ENCODE measurements at places on chromosomes 1 and 21.

GRCh38 chr1:38053416-38054091, 7.0 kb upstream of the POU3F1 start:
- DNase-seq: no peak

GRCh38 chr1:206461602-206462455, 8.4 kb upstream of the IKBKE start:
- peak; percentile 90 for DNase-seq

GRCh38 chr1:83500531-83500930, 498.4 kb downstream of the TTLL7 start:
- no peak for DNase-seq

DNA sequence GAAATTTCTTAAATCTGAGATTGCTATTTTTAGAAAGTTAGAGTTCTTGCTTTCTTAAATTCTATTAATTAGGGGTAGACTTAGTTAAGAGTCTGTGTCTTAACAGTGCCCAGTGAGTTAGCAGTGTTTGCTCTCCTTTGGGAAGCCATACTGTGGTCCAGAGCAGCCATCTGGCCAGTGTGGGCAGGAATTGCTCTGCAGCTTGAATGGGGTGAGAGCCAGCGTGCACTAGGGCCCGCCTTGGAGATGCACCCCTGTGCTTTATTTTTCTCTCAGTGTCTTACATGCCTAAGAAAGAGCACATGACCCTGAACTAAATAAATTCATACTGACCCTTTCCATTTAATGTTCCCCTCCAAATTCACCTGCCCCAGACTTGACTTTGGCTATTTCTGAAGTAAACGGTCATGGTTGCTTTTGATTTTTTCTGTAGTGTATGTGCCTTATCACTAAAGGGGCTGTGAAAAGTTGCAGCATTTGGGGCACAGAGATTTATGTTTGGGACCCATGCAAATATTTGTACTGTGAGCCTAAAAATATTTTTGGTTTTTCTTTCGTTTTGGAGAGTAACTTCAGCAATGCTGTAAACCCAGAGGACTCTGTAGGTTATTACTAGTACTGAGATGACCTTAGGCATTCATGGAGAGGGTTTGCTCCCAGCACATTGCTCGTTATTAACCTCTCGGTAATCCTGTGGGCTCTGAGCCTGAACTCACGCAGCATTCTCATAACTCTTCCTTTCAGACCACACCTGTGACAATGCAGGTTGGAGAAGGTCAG, 21.3 kb upstream of the KCNQ4 start:
- no peak for DNase-seq

GRCh38 chr1:57683037-57683942, 259.4 kb upstream of the DAB1 start:
- no peak for DNase-seq

DNA sequence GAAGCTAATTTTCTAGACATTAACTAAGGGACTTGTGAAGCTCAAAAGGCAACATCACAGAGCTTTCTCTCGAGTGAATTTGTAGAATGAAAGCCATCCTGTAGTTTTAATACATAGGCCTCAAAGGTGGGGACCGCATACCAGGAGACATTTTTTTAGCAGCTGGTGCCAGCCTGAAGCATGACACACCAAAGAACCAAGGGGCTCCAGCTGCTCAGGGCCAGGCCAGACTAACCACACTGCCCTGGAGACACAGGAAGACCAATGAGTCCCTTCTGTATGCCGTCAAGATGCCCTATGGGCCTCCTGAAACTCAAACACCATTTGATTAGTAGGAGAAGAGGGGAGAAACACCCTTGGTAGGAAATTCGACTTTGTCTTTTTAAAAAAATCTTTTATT, 113.9 kb upstream of the CACNA1E start:
- no peak for DNase-seq

DNA sequence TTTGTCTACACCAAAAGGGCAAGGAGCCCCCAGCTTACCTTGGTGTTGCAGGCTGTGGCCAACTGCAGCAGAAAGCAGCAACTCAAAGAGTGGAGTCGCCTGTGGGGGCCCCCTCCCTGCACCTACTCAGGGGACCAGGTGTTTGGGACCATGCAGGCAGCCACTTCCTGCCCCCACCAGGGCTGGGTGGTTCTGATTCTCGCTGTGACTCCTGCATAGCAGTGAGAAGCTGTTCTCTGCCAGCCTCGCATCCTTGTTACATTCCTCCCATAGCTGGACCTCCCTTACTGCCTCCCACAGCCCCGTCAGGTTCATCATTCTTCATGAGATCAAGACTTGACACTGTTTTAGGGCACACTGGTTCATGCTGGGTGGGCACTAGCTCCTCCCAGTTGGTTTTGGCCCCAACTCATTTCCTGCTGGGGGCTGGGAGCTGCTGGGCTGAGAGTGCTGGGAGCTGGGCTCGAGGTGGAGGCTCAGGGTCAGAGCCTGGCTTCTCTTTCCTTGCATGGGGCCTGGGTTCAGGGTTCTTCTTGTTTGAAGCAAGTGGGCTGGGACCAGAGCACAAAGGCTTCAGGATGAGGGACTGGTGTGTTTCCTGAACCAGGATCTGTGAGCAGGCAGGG, 146.9 kb upstream of the C1orf174 start:
- DNase-seq: no peak

GRCh38 chr1:196152086-196152485, 456.2 kb downstream of the KCNT2 start:
- DNase-seq: no peak

- DNase-seq: peak; percentile 26
Measured at GRCh38 chr1:147214842-147215539, 10.1 kb downstream of the FMO5 start.

DNA sequence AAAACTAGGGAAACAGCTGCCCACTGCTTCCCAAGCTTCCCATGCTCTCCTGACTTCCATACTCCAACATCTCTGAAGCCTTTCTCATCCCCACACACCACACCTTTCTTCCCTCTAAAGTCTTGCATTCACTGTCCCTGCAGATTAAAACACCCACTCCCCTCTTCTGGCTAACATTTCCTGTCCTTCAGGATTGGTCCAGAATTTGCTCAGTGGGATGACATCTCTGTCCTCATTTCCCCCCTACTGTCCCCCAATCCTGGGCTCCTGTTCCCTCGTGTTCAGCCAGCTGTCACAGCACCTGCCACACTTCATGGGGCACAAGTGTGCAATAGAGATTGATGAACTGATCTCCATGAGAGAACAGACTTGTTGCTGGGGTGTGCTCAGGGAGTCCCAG, 82.7 kb downstream of the KCND3 start:
- DNase-seq: no peak

DNA sequence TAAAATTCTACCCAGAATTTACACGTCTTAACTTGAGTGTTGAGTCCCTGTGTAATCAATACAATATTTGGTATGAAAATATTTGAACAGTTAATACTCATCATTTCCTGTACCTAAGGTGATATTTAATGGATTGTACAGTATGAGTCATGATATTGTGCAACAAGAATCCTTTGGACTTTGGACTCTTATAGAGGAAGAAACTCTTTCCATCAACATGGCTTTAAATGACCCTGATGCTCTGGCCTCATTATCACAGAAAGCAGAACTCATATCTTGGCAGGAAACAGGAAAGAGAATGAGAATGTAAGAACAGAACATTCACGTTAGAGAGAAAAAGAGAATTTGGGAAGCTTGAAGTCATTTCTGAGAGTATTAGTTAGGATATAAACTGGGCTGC, 168.8 kb upstream of the B3GALT2 start:
- DNase-seq: peak; percentile 33

- peak; percentile 54 for DNase-seq
Measured at GRCh38 chr1:232880354-232880753, 70.1 kb upstream of the NTPCR start.

DNA sequence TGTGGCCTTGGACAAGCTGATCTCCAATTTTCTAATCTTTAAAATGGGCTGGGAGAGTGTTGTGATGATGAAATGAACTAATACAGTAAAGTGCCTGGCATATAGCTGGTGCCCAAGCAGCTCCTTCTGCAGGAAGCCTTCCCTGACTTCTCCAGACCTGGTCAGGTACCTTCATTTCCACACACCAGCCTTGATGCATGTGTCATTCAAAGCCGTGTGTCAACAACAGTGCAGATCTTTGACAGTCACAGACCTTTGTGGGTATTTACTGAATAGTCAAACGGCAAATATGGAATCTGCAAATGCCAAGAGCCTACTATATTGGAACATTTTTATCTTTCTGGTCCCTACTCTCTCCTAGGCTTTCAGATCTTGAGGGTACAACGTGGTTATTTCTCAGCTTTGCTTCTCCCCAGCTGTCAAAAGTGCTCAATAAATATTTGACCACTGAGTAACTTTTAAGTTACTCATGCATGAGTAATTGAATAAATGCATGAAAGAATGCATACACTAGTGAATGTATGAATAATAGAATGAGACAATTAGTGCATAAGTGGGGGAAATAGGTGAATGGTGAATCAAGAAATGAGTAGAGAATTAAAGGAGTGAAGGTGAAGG, 75.4 kb downstream of the MDM4 start:
- DNase-seq: peak; percentile 42

DNA sequence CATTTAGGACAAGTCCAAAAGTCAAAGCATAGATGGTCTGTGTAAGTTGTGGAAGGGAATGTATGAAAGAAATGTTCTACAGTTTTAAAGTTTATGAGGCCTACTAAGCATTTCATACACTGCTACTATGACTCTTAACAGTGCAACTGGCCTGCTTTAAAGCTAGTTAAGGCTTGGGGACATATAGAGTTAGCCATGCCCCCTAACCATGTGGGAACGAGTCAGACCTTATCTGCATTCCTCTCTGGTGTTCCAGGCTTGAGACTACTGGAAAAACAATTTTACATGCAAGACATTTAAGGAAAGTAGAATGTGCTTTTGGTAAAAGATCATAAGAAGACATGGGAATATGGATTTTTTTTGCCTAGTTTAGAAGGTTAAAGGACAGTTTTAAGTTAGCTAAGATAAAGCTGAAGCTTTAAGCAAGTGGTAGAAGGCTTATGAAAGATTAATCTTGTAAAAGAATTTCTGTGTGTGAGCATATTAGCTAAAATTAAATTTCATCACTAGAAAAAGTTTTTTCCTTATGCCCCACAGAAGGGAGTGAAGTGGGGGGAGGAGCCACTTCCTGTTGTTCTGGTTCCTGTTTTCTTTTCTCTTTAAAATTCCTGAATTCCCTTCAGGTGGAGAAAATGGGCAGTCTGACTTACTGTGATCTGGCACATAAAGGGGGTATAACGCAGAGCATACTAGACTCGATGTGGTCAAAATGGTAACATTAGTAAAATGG, 8.9 kb upstream of the CD48 start:
- no peak for DNase-seq

DNA sequence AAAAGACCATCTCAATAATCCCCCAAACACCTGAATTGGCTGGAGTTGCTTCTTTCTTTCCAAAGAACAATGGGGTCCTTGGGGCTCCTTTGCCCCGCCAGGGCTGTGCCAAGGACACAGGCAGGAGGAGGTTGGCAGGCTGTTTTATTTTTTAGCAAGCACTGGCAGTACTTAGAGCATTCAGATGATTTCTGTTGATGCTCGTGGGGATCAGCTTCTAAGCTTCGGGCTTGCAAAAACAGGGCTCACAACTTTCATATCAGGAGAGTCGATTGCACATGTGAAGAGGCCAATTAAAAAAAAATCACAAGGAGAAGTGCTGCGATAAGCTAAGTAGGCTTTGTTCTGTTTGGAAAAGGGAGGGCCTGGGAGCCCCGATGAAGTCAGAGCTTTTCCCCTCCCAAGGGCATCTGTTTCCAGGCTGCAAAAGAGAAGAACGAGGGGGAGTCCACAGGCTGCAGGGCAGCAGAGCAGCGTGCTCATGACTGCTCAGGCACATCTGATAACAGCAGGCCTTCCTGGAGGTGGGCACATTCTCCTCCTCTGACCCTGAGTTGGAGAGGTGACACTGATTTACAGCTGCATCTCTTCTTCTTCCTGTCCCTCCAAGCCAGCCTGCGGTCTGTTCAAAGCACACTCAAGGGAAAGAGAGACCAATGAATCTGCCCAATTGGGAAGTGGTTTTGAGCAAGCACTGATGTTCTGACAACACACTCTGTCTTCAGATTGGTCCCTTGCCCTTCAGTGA, 27.3 kb upstream of the BCAR3 start:
- DNase-seq: no peak

All from adipocyte (in vitro differentiated cells).